ENCODE measurements at places on chromosomes 11 and 22.

- no peak for DNase-seq
These were observed 60.6 kb downstream of the SGSM3 start for GRCh38 chr22:40430991-40431390.

- no peak for DNase-seq
These were observed 219.1 kb downstream of the TMEM135 start for GRCh38 chr11:87256694-87257340.

DNA sequence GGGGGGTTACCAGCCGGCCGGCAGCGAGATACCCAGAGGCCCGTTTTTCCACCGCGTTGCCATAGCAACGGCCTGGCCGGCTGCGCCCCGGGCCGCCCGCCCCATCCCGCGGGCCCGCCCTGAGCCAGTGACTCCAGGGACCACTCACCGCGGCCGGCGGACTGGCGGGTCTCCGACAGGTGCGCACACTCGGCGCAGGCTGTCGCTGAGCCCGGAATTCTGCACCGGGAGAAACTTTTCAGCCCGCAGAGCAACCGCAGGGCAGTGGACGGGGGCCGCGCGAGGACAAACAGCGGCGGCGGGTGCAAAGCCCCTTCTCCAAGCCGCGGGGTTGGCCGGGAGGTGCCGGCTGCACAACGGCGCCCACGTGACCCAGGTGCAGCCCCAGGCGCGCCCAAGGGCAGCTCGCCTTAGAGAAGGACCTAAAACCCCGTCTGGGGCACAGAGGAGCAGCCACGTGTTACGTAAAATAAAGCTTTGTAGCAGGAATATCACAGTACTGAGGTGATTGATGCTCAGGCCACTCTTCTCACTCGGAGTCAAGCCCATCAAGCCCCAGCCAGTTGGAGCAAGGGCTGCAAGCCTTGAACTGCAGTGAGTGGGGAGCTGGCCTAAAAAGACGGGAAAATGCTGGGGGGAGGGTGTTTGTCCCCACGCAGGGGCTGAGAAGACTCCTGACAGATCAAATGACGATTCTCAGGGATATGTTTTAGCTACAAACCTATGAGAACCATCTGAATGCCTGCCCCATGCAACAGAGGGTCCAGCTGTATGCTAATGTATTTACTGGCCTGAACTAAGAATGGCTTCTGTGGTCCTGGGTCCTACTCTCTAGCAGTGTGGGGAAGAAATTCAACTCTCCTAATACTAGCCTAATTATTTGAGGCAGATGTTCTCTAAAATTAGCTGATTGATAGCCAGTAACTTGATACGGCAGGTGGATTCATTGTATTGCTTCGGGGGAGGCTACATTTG lies at the start of gene STK33:
STK33 (minus strand) TSS at position 294 of the 975 bp plus-strand sequence. CDS start 119,323 bp downstream, outside the sequence.
- no peak for DNase-seq

DNA sequence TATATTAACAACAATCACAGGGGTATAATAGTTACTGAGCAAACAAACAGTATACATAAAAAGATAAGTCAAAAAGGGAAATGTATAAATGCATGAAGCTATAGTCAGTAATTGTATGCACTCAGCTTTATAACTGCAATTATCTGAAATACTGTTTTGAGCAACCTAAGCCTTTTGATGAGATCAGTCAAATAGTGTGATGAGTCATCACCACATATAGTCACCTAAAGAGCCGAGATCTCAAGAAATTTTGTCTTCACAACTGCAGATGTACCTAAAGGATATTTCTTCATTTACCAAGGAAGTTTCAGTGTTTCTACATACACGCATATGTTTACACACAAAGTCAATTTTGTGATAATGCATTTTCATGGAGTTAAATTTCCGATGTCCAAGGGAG lies 5.4 kb upstream of the OR51A2 start:
- no peak for DNase-seq

- no peak for DNase-seq
These were observed 1.3 kb downstream of the PACSIN2 start for GRCh38 chr22:43013355-43014315.

GRCh38 chr11:1303126-1303821 lies 6.2 kb downstream of the TOLLIP start:
- no peak for DNase-seq

- no peak for DNase-seq
These were observed 10.7 kb downstream of the OLFML1 start for GRCh38 chr11:7495882-7496551.

DNA sequence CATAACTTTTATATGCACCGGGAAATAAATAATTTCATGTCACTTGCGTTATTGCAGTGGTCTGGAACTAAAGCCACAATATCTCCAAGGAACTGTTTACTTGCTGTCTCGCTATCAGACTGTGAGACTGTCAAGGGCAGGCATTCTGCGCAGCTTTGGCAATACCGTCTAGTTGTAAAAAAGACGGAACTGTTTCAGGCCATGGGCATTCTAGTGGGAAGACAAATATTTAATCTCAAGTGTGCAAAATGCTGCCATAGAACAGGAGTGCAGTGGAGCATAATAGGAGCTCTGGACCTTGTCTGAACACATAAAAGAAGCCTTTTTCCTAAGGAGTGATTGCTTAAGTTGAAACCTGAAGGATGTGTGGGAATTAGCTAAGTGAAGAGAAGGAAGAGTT lies 53.8 kb downstream of the PACS1 start:
- DNase-seq: no peak

DNA sequence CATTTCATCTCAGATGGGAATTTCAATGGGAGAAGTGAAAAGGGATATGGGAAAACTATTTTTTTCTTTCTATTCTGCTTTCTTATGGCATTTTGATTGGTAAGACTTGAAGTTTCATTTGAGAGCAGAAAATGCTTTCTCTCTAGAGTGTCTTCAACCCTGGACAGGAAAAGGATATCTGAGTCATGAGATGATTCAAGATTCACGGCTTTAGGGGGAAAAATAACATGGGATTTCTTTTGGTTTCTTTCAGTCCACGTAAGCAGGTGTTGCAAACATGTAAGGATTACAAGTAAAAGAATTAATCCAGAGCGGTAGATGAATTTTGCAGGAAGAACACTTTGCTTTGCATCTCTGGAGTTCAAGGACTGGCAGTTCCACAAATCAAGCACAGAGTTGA lies 1001.0 kb upstream of the TENM4 start:
- DNase-seq: no peak

DNA sequence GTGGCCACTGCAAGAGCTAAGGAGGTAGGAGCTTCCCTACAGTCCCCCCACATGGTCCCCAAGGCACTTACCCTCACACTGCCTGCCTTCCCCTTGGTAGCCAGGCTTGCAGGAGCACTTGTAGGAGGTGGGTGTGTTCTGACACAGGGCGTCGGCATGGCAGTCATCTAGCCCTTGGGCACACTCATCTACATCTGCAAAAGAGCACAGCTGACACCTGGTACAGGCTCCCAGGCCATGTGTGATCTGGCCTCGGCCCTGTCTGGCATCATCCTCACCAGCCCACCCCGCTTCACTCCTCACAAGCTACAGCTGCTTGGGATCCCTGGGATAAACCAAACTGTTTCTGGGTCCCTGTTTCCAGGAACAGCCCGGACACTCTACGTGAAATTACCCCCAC lies 1.8 kb downstream of the SCUBE2 start:
- no peak for DNase-seq

GRCh38 chr22:29609139-29609538 lies 5.7 kb downstream of the NF2 start:
- DNase-seq: no peak

DNA sequence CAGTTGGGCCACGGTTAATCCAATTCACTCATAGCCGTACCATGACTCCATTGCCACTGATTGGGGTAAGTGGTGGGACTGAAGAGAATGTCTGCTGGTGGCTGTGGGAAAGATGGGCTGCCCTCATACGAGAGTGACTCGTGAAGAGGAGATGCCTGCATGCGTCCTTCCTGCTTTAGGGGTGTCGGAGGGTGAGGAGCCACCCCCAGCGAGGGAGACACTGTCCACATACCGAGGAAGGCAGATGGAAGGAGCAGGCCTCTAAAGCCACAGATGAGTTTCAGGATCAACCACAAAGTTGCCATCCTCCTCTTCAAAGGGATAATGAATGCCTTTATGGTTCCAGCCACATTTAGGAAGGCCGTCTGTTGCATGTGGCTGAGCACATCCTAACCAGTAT lies 83.2 kb downstream of the GRIK4 start:
- DNase-seq: no peak

DNA sequence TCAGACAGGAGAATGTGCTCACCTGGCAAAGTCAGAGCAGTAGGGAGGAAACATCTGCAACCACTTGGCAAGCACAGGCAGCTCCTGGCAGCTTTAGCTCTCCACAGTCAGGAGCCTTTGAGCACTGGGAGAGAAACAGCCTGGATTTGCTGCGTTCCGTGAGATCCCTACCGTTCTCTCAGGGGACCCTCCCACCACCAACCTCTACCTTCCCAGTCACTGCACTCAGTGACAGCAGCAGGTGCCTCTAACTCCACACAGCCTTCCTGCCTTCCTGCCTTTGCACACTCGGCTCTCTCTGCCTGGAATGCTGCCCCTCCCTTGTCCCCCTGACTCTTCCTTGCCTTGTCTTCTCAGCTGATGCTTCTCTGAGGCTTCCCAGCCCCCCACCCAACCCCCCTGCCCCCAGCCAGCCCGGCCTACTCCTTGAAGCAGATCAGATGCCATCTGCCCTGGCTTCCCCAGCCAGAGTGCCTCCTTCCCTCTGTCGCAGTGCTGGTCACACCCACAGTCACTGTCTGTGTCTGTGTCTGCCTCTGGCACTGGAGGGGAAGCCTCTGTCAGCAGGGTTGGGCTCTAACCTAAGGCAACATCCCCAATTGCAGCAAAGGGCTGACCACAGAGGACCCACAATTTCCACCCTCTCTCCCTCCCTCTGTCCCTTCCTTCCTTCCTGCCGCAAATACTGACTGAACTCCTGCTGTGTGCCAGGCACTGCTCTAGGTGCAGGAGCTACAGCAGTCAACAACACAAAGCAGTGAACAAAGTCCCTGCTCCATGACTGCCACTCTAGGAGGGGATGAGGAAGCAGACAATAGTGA lies 14.9 kb upstream of the TSKU start:
- DNase-seq: no peak

DNA sequence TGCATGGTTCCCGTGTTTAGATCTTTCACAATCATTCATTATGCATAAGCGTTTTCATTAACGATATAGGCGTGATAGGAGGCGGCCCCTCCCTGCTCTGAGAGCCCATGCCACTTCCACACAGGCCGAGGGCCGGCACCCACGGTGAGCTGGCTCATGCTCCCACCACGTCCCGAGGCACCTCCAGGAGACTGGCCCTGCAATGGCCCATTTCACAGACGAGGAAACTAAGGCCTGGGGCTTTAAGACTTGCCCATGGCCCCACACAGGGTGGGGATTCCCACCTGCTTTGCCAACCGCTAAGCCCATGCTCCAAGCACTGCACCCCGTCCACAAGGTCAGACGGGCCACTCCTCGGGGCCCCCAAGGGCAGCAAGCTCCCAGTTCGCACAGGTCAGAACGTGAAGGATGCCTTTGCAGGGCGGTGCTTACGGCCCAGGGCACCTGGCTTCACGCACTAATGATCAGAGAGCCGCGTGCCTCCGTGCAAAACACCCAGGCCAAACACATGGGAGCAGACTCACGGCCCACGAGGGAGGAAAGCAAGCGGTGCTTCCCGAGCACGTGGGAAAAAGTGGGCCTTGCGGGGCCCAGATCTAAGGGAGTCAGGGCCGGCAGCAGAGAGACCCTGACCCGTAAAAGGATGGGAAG lies 8.3 kb downstream of the OSBPL5 start:
- no peak for DNase-seq

- DNase-seq: no peak
These were observed 93.7 kb downstream of the STIM1 start for GRCh38 chr11:3949125-3949524.

DNA sequence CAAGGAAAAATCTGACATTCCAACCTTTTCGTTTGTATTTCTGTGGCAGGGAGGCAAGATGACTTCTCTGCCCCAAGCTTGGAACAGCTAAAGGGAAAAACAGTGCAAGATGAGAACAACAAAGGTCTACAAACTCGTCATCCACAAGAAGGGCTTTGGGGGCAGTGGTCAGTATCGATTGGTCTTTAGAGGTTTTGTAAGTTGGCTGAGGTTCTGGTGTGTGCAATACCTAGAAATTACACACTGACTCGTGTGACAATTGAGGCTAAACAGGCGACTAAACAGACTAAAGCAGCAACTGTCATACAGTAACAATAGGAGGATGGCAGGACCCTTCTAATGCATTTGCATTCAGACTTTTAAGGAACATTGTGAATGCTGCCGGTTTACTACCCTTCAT lies 994 bp downstream of the DEPDC5 start:
- DNase-seq: no peak

- DNase-seq: no peak
These were observed 108.5 kb downstream of the PHF21B start for GRCh38 chr22:44901301-44901700.

GRCh38 chr11:69828276-69828970 lies 9.2 kb upstream of the FGF3 start:
- DNase-seq: no peak

GRCh38 chr11:24496736-24497725 lies at the start of gene LUZP2:
Gene LUZP2, plus strand, starts transcription at chr11:24497053.
- no peak for DNase-seq

DNA sequence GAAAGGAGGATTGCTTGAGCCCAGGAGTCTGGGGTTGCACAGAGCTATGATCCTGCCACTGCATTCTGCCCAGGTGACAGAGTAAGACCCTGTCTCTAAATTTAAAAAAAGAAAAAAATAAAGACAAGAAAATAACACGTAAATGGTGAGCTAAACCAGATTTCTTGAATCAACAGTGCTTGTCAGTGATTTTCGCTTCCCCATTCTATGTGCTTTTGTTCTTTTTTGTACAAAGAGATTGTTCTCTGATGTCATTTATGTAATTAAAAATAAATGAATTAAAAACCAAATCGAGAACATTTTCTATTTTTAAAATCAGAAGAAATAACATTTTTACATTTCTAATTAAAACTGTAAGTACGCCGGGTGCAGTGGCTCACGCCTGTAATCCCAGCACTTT lies 19.8 kb upstream of the SLC29A2 start:
- DNase-seq: no peak

GRCh38 chr11:811446-812245 lies 1.9 kb downstream of the RPLP2 start:
- no peak for DNase-seq

- no peak for DNase-seq
These were observed 3.0 kb downstream of the C11orf68 start for GRCh38 chr11:65915821-65916251.

GRCh38 chr11:70415642-70416395 lies 17.5 kb downstream of the CTTN start:
- no peak for DNase-seq

DNA sequence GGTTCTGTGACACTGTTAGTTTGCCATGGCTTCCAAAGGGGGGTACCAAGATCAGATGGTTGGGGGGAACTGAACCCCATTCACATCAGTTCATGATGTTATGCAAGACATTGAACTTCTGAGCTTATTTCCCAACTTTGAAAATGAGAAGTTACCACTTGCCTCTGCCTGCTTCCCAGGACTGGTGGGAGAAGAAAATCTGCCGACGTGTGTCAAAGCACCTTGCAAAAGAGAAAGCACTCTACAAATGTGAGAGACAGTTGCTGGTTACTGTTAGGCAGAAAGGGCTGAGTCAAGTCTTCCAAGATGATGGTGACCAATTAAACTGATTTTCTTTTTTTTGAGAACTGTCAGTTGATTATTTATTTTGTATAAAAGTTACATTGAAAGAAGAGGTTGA lies 45.6 kb downstream of the SMCO4 start:
- DNase-seq: no peak

GRCh38 chr11:113493206-113493605 lies 18.0 kb upstream of the DRD2 start:
- no peak for DNase-seq

Data from stimulated activated CD4-positive, alpha-beta T cell treated with anti-CD3 and anti-CD28 coated beads, Interleukin-1b, Interleukin-23, amount 100 ng/mL, for 1 hour (primary cell).